ENCODE measurements at places on chromosomes 12 and 14.

DNA sequence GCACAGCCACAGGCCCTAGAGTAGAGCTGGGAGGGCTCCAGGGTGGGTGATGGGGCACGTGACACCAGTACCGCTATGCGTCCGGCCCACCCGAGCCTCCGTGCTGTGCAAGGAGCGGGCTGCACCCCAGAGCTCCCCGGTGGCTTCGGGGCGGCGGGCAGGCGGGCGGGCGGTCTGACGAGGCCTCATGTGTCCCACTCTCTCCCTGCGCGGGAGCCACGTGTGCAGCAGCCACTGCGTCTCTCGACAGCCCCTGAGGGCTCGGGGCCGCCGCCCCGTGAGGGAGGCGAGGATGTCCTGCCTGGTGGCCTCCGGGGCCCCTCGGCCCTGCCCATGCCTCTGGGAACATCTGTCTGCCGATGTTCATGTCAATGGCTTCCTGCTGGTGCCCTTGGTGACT is 51.2 kb upstream of the FBRSL1 start:
- H3K4me1 ChIP-seq, result peaks cover 15% of the 10 kb centered on the region
- peaks cover 12% of the 10 kb centered on the region for H3K27me3 ChIP-seq
- H3K4me3 ChIP-seq, result no peak overlapping the region
- no peaks in the 10 kb centered on the region for H3K36me3 ChIP-seq
- H3K27ac ChIP-seq, result no peak overlapping the region

DNA sequence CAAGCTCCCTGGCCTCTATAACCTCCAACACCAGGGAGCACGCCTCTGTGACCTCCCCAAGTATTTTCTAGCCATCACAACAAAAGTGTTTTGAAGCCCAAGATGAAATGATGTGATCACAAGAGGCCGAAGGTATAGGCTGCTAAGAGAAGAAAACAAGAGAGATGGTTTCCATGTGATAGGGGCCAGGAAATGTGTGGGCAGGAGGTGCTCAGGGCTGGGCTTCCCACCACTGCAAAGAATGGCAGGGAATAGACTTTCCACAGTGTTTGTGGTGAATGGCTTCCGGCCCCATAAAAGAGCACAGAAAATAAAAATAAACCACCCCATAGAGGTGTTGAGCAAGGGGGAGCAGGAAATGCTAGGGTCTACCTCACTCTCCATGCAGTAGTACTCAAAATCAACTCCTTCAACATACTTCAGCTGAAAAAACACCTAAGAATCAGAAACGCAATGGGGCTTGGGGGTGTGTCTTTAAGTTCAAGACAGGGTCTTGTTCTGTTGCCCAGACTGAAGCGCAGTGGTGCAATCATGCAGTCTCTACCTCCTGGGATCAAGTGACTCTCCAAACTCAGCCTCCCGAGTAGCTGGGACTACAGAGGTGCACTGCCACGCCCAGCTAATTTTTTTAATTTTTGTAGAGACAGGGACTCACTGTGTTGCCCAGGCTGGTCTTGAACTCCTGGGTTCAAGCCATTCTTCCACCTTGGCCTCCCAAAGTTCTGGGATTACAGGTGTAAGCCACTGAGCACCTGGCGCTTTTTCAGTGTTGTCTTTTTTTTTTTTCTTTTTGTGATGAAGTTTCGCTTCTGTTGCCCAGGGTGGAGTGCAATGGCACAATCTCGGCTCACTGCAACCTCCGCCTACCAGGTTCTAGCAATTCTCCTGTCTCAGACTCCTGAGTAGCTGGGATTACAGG is 27.1 kb downstream of the DAD1 start:
- H3K4me3 ChIP-seq, result peak overlapping the region; percentile 85
- peaks cover 88% of the 10 kb centered on the region for H3K4me1 ChIP-seq
- DNase-seq, result peak; percentile 78
- H3K27ac ChIP-seq, result peak overlapping the region; percentile 98
- peaks cover 11% of the 10 kb centered on the region for H3K36me3 ChIP-seq

DNA sequence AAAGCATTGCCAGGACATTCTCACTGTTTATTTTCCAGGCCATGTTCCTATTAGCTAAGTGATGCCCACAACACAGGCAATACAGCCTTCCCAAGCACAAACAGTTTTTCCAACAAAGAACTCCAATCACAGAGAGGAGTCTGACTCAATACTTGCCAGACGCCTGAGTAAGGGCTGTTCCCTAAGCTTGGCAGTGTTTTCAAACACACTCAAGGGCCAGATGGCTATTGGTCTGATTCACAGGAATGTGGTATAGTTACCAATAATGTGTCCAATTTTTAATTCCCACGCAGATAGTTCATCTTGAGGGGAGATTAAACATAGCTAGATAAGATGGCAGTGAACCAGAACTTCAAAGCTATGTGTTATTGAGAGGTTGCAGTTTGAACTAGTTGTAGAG is 381.0 kb downstream of the SNAPC1 start:
- no peak overlapping the region for H3K27ac ChIP-seq
- H3K4me3 ChIP-seq, result no peak overlapping the region
- H3K4me1 ChIP-seq, result no peaks in the 10 kb centered on the region
- peaks cover 21% of the 10 kb centered on the region for H3K36me3 ChIP-seq
- H3K27me3 ChIP-seq, result peaks cover 74% of the 10 kb centered on the region

- H3K4me3 ChIP-seq, result no peak overlapping the region
- H3K27me3 ChIP-seq, result no peaks in the 10 kb centered on the region
- peaks cover 16% of the 10 kb centered on the region for H3K4me1 ChIP-seq
- peaks cover 15% of the 10 kb centered on the region for H3K36me3 ChIP-seq
Measured at GRCh38 chr12:50123203-50123602, 11.2 kb downstream of the COX14 start.

- no peaks in the 10 kb centered on the region for H3K27me3 ChIP-seq
- H3K27ac ChIP-seq, result no peak overlapping the region
- DNase-seq, result no peak
Measured at GRCh38 chr14:53881161-53881871, 75.3 kb downstream of the BMP4 start.
